Articular chondrocyte of knee joint (primary cell): ENCODE measurements at places on chromosomes 12 and 14. TPM values are rescaled to one million over a fixed set of nuclear protein-coding genes. Genes with fewer than 3 reads are reported as not detected.

The ZNF26 gene
- total RNA-seq, result 11.3 and 14.2 TPM in 2 replicates

The OR4E2 gene
- total RNA-seq, result not detected in 2 replicates

The SLC25A47 gene
- total RNA-seq, result not detected in 2 replicates

The PA2G4 gene
- 95.9 and 100 TPM in 2 replicates for total RNA-seq

The GPR162 gene
- total RNA-seq, result 1.3 and 2.7 TPM in 2 replicates

The NEUROD4 gene
- not detected in 2 replicates for total RNA-seq

The SLC10A1 gene
- total RNA-seq, result not detected in 2 replicates

The CTSG gene
- total RNA-seq, result not detected in 2 replicates

The KRT6A gene
- not detected in 2 replicates for total RNA-seq

The LTA4H gene
- 87.8 and 95.7 TPM in 2 replicates for total RNA-seq

The PRKD1 gene
- total RNA-seq, result 12.0 TPM in 2 replicates

The LMNTD1 gene
- total RNA-seq, result 0.52 TPM in 1 of 2 replicates, not detected in the other
